GM03348 (cell line): ENCODE measurements at places on chromosomes 2 and 18.

DNA sequence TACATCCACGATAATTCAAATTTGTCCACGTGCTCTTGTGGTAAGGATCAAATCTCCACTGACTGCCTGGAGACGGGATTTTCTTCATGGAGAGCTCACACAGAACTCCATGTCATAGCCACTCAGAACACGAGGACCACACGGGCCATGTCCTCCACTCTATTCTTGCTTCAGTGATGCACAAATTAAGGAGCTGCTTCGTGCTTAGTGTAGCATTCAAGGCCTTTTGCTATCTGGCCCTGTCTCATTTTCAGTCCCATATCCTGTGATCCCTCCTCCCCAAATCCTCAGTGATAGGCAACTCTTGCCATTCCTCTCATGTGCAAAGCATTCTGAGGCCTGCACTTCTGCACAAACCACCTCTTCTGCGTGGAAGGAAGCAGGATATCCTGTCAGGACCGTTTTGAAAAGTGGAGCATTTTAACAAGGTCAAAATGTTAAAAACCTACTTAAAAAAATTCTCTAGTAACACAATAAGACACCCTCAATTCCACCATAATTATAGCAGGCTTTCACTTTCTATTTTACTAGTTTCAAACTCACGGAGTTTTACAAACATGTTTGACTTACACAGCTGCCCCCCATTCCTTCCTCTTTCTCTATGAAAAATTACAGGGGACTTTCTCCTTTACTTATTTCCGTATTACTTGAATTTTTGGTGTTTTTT is 35.2 kb downstream of the ST3GAL5 start:
- no peak for DNase-seq

- peak; percentile 27 for DNase-seq
Measured at GRCh38 chr2:164843346-164843911, 1.8 kb upstream of the COBLL1 start.

GRCh38 chr2:3430172-3430571 is 50.7 kb downstream of the TRAPPC12 start:
- no peak for DNase-seq

- no peak for DNase-seq
Measured at GRCh38 chr2:219625179-219625578, 2.3 kb upstream of the SLC4A3 start.
